ENCODE measurements at places on chromosomes 11 and 22.
A peak's percentile ranks its signal among the peaks of the same experiment; 100 is the strongest.

DNA sequence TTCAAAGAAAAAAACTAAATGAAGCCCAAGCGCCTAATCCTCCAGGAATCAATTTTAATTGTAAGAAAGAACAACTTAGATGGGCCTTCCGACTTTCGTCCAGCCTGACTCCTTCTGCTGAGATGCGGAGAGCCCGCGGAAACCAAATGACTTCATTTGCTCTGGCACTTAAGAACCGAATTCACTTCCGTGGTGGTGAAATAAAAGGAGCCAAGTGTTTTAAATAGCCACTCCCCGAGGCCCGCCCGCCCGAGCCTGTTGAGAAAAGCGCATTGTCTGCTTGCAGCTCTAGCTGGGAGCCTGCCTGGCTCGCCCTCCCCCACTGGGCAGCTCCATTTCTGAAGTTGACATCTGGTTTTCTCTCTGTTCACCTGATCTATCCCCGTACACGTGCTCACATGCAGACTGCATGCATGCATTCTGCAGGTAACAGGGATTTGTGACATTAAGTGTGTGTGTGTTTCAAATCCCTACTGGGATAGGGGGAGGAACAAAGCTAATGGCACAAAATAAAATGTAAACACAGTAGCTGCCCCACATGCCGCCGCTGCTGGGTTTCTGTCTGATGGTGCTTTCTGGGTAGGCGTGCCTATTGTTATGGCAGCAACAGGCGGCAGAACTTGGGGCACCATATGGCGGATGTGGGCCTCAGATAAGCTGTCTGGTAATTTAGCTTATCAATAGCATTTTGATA, 6.2 kb downstream of the TEAD1 start:
- peak; percentile 96 for DNase-seq

DNA sequence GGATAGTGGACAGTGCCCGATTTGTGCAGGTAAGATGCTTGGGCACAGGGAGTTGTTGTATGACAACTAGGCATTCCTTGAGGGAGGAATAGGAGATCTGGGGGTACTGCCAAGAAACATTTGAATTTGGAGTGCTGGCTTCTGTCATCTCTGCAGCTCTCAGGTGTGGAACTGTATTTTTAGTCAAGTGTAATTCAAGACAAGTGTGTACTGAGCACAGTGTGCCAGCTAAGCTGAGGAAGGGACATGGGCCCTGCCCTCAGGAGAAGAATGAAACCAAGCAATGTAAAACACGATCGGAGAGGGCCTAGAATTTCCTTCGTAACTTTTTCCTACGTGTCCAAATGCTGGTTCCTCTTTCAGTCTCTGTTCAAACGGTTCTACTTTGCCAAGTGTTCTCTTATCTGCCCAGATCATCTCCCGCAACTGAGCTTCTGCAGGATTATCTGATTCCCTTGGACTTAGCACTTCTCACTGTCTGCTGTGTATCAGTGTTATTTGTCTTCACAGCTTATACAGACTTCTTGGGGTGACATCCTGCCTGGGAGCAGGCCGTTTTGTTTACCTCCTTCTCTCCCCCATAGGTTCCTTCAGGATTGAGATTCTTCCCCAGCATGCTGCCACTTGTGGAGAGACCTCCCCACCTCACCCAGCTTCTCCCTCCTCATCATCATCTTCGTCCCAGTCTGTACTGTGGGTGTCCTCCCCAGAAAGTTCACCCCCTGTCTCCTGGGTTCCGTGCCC, 27.6 kb downstream of the ART5 start:
- DNase-seq = no peak

DNA sequence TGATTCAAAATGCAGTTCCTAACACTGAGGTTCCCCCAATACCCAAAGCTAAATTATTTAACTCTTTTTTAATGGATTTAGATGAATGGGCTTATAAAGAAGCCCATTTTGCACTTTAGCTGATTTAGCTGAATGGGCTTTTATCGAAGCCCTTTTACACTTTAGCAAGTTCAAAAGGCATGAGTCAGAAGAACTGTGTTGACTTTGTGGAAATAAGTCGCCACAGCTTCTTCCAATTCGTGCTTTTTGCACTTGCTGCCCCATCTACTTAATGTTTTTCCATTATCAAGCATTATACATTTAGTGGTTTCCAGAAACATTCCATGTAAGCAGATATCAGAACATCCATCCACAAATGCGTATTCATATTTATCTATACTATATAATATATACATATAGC, 20.5 kb upstream of the GRIA4 start:
- peak; percentile 34 for DNase-seq

DNA sequence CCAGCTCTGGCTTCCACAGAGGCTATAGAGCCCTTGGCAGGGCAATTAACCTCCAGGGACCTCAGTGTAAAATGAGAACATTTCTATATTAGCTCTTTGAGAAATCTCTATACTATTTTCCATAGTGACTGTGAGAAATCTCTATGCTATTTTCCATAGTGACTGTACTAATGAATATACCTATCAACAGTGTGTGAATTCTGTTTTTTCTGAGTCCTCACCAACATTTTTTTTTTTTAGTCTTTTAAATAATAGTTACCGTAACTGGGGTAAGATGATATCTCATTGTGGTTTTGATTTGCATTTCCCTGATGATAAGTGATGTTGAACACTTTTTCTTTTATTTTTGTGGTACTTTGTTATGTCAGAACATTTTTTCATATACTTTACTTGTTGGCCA, 7.0 kb upstream of the MTNR1B start:
- DNase-seq = peak; percentile 5

DNA sequence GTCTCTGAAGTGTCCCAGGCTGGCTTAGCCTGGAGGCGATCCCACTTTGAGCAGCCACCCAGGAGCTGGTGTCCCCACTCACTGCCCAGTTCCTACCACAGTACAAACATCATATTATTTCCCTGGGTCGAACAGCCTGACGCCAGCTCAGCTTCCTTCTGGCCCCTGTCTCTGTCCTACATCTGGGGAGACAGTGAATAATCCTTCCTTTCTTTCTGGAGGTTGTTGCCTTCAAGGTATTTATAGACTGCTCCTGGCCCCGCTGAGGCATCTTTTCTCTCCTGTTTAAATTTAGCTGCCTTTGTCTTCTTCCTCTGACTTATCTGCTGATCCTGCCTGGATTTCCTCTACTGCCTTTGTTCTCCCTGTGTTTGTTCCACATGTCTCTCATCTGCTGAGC, 56.8 kb upstream of the LRRC55 start:
- DNase-seq = no peak

DNA sequence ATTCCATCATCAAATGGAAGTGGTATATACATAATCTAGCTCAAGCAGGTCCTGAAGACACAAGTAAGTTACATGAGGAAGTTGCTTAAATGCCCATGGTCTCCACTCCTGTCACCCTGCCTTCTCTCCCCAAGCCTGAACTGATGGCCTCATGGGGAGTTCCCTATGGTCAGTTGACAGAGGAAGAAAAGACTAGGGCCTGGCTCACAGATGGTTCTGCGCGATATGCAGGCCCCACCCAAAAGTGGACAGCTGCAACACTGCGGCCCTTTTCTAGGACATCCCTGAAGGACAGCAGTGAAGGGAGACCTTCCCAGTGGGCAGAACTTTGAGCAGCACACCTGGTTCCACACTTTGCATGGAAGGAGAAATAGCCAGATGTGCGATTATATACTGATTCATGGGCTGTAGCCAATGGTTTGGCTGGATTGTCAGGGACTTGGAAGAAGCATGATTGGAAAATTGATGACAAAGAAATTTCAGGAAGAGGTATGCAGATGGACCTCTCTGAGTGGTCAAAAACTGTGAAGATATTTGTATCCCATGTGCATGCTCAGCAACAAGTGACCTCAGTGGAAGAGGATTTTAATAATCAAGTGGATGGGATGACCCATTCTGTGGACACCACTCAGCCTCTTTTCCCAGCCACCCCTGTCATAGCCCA, 17.3 kb upstream of the CD82 start:
- DNase-seq = no peak

DNA sequence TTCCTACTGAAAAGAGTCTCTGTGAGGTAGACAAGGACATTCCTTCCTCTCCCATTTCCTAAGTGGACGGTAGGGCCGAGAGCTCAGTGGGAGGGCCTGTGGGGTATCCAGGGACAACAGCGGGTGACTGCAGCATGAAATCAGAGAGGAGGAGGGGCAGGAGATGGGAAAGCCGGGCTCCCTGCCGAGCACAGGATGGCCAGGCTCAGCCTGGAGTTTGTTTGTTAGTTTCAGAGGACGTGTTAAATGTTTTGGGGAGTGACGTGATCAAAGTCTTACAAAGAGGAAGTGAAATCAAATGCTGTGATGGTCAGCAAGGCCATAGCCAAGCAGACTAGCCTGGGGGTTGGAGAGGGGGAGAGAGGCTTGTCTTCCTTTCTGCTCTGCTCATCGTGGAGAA, 152.7 kb downstream of the ADAMTS15 start:
- peak; percentile 93 for DNase-seq

GRCh38 chr22:46887978-46888377, 125.5 kb downstream of the TBC1D22A start:
- no peak for DNase-seq

DNA sequence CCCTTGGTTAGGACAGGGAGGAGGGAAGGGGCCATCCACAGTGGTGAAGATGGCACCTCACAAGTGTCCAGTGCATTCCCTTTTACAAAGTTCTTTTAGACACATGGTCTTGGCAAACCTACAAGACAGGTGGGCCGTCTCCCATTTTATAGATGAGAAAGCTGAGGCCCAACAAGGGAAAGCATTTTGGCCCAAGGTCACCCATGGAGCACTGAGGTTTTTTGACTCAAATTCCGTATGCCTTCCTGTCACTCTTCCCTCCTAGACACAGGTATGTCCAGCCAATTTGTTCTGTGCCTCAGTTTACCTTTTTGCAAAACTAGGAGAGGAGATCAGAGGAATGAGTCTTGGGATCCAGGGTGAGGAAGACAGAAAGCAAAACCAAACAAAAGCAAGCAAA, 1.2 kb downstream of the C1QTNF4 start:
- no peak for DNase-seq

DNA sequence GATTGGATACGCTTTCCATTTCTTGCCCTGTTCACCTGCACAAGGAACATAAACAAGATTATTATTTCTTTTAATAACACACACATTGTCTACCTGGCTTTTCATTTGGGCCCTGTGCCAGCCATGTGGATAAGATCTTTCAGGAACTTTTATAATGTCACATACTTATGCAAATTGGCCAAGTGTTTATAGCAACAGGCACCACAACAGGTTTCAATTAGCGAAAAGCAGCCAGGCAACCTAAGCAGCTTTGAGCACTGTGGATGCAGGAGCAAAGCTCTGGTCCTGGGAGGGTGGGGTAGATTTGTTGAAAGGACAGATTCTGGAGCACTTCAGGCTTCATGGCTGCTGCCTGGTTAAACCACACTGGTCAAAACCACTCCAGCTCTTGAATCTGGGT, 217.4 kb downstream of the BARX2 start:
- DNase-seq = no peak

- no peak for DNase-seq
Observed at GRCh38 chr11:30018495-30018894, 1.7 kb upstream of the KCNA4 start.

DNA sequence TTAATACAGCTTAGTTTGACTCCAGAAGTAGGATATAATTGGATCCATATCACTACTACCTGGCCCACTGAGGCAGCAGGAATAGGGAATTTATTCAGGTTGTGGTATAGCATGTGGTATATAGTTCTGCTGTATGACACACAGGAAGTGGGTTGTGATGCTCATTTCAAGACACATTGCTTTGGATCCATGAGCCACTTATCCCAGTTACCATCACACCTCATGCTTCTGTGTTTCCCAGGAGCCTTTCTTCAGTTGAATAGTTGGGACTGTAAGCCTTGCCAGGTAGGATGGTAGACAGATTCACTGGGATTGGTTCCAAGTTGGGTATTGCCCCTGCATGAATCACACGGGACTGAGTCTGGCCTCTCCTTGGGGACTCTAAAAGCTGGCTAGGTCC, 9.9 kb upstream of the SLC37A2 start:
- no peak for DNase-seq

DNA sequence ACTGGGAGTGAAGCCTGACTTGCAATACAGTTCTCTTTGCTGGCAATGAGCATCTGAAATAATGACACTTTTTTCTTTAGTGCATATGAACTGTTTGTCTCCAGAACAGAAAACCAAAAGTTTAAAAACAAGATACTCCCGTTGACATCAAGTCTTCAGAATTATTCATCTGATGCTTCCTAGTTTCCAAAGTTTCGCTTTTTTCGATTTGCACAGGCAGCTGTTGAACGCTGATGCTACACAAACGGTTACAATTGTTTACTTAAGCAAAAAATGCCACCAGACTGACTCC, 612 bp upstream of the BIRC2 start:
- peak; percentile 55 for DNase-seq

DNA sequence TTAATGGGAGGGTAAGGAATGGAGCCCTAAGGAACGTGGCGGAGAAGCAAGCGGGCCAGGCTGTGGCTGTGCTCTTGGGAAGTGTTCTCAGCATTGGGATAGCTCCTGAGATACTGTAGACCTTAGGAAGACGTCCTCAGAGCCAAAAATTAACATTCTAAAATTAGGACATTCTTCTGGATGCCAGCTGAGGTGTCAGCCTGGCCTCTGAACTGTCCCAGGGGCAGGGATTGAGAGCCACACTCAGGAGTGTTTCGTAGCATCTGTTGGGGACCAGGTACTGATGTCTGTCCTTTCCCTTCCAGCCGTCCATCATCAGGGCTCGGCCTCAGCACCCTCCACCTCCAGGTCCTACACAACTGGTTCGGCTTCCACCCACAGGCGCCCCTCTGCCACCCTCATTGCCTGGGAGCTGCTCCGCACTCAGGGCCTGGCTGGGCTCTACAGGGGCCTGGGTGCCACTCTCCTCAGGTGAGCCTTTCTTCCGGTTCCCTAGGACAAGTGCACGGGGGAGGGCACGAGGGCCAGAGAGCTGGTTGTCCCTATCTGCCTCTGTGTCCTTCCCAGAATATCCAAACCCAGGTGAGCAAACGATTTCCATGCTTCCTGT, 23.6 kb downstream of the SLC25A18 start:
- no peak for DNase-seq

DNA sequence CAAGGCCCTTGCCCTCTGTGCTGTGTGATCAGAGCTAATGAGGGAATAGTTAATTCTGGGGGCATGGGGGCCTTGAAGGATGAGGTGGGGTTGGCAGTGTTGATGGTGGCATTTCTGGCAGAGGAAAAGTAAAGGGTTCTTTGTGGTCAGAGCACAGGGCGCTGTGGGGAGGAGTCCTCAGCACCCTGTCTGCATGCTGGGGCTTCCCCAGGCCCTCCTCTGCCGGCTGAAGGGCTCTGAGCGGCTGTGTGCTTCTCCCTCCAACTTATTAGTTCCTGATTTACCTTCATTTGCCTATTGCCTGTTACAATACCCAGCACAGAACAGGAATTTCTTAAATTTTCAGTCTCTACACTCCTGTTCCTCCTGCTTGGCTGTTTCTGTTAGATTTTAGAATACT, 122.8 kb downstream of the HIPK3 start:
- DNase-seq = no peak

- DNase-seq = no peak
Observed at GRCh38 chr11:57316017-57316416, 8.7 kb downstream of the TNKS1BP1 start.

DNA sequence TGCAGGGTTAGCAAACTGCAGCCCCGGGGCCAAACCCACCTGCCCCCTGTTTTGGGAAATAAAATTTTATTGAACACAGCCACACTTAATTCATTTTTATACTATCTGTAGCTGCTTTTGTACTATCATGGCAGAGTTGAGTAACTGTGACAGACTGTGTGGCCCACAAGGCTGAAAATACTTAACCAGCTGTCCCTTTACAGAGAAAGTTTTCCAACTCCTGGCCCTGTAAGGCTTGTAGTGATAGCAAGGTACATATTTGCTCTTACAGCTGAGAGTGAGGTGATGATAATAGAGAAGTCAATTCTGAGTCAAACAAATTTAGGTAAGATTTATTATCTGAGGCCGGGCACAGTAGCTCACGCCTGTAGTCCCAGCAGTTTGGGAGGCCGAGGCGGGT, 87.4 kb upstream of the SLC6A5 start:
- DNase-seq = no peak
